ENCODE measurements at places on chromosomes 3 and 15.
A peak's percentile ranks its signal among the peaks of the same experiment; 100 is the strongest.

GRCh38 chr3:10173095-10173925 lies 8.6 kb downstream of the IRAK2 start:
- DNase-seq: no peak

- DNase-seq: no peak
These were observed 110.3 kb upstream of the KLF13 start for GRCh38 chr15:31216215-31216911.

GRCh38 chr15:36643551-36643950 lies 64.1 kb downstream of the CDIN1 start:
- no peak for DNase-seq

- no peak for DNase-seq
These were observed 50.2 kb downstream of the CRYBG3 start for GRCh38 chr3:97871801-97872524.

DNA sequence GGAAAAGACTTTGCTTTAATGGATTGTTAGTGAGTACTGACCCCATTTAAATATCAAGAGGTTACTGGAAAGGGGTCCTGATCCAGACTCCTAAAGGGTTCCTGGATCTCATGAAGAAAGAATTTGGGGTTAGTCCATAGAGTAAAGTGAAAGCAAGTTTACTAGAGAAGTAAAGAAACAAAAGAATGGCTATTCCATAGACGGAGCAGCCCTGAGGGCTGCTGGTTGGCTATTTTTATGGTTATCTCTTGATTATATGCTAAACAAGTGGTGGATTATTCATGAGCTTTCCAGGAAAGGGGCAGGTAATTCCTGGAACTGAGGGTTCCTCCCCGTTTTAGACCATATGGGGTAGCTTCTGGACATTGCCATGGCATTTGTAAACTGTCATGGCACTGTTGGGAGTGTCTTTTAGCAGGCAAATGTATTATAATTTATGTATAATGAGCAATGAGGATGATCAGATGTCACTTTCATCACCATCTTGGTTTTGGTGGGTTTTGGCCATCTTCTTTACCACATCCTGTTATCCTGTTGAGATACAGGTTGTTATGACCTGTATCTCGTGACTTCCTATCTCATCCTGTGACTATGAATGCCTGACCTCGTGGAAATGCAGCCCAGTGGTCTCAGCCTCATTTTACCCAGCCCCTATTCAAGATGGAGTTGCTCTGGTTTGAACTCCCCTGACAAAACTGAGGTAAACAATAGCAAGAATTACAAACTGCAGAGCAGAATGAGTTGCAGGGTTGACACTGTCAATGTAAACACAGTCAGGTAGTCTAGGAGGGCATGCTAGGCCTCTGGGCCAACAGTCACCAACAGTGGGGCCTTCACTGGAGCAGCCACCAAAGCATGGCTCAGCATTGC lies 10.3 kb upstream of the GPR160 start:
- no peak for DNase-seq

GRCh38 chr3:151890721-151891141 lies 17.3 kb downstream of the SUCNR1 start:
- no peak for DNase-seq

GRCh38 chr3:136869282-136869681 lies 7.3 kb downstream of the NCK1 start:
- DNase-seq: no peak

DNA sequence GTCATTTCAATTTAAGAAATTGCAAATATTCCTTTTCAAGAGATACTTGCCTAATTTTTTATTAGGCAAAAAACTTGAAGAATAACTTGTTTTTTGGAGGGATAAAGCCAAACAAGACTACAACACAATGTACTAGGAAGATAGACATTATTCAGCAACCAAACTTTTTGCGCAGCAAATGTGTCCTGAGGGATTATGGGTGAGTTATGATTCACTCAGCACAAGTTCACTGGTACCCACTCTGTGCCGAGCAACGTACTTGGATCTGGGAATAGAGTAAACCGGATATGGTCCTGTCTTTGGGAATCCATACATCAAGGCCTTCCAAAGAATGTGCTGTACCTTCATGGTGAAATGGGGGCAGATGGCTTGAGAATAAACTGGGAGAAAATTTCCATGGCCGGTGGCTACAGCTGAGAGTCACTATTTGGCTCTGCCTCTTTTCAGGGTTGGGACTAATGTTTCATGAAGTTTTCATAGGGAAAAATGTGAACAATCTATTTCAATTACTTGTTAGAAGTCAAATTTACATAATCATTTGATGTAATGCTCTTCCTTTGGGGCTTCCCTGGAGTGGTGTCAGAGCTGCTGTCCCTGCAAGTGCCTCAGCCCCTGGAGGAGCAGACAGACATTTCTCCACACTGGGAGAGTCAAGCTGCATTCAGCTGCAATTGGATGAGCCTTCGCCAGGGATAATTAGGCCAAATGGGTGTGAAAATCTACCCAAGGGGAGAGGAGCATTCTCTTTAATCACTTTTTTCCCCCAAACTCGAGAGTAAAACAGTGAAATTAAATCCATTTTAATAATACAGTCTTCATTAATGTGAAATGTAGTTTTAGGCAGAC lies 315.2 kb downstream of the CLSTN2 start:
- no peak for DNase-seq

DNA sequence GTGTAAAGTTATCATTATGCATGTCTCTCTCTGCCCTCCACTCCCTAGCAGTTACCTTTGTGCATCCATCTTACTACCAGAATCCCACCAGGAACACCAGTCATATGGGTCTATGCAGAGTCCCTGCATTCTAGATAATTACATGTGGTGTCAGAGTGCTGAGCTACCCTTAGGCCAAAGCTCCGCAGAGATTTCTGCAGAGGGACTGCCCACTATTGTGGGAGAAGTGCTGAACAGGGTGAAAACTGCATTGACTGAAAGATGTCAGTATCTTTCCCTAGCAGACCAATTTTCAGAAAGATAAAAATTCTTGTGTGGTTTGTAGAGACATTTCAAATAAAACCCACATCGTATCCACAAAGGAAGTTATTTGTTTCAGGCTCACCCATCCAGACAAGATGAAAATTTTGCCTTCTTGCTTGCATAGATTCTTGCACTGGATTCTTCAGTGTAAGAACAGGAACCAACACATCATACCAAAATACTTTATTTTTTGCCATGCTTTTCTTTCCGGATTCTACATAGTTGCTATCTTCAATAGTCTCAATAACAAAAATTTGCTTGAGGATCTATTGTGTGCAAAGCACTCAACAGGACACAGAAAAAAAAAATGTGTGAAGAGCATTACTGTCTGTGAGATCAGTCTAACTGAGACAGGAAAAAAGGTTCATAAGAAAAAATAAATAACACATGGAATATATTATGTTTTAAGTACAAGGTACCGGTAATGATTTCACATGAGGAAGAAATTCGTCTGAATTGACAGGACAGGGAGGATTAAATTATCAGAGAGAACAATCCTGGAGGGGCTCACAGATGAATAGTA lies 32.0 kb upstream of the CCDC80 start:
- DNase-seq: no peak

DNA sequence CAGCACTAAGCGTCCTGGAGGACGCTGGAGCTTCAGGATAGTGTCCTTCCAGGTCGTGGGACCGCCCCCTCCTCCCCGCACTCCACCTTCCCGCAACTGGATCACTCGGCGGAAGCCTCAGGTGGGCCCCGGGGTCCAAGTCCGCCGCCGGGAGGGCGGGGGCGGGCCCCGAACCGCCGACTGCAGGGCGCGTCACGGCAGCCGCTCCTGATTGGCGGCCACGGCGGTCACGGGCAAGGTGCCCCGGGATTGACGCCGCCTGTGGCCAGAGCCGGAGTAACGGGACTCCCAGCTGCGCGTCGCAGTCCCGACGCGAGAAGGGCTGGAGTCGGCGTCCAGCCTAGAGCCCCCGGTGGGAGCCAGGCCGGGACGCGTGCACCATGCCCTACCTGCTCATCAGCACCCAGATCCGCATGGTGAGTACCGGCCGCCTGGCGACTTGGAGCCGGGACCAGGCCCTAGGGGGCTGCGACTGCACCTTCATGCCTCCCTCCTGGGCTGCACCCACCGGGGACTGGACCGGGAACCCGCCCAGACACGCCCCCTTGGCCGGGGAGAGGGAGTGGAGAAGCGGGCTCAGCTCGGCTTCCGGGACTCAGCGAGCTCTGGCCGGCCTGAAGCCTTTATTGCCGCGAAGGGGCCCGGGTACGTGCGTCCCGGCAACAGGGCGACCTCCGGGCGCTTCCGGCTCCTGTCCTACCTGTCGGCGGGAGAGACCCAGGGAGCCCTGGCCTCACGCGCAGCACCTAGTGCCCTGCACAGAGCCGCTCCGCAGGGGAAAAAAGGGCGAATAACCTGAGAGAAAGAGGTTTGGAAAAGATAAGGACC lies at the start of gene GCHFR:
TSS of gene GCHFR (plus strand) at position 268 of the 828 bp plus-strand sequence. CDS start at position 381, 113 bp downstream.
- DNase-seq: peak; percentile 64

- DNase-seq: no peak
These were observed 20.9 kb downstream of the LINGO1 start for GRCh38 chr15:77611767-77612166.

DNA sequence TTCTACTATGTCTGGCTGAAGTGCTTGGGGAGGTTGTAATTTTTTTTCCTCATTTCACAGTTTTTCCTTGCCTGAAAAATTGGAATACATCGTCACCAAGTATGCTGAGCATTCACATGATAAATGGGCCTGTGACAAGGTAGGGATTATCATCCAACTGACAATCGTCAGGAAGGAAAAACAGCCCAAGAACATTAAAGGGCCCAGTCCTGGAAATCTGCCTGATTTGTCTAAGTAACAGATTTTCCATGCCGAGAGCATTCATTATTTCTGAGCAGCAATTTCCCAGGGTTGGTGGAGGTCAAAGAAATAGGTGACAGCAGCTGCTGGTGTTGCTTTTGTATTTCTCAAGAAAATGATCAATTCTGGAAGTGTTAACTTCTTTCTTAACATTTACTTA lies 226.0 kb upstream of the CHRM5 start:
- no peak for DNase-seq

- DNase-seq: no peak
These were observed 203.3 kb upstream of the AGTR1 start for GRCh38 chr3:148494451-148494850.

DNA sequence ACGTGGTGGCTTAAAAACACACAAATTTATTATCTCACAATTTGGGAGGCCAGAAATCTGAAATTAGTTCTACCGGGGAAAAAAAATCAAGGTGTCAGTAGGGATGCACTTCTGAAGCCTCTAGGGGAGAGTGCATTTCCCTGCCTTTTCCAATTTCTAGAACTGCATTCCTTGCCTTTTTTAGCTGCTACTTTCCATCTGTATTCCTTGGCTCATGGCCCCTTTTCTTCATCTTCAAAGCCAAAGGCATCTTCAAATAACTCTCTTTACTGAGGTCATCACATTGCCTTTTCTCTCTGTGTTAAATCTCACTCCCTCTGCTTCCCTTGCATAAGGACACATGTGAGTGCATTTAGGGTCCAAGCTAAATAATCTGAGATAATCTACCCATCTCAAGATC lies 69.5 kb upstream of the NEO1 start:
- no peak for DNase-seq

DNA sequence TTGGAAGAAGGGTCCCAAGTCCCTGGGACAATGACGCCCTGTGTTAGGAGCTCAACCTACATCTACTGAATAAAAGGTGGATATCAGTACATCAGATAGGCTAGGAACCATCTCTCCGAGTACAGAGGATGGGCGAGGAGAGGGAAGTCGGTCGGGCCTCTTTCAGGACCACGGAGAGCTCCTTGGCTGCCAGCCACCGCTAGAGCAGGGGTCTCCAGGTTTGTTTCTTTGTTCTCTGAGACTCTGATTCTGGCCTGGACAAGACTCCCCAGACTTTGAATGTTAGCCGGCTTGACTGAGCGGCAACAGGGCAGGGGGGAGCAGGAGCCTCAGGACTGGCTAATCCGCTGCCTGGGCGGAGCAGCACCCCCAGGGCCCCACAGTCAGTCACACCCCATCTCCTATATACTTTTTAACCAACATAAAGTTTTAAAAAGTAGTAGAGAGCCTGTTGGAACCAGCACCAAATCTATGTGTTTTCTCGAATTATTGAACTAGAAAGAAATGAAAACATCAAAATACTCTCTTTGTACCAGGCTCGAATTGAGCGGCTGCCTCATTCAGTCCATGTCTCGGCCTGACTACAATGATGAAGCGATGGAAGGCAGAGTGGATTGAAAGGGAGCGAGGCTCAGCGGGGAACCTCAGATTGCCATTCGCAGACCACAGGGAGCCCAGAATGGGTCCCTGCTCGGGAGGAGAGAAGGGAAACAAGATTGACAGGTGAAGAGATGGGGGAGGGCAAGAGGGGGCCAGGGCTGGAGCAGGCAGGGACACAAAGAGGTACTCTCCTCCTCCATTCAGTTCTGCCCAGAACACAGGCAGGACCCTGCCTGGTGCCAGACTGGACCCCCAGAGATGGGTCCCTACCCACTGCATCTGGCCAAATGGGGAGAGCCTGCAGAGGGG lies 131.6 kb downstream of the TPRA1 start:
- DNase-seq: peak; percentile 56

DNA sequence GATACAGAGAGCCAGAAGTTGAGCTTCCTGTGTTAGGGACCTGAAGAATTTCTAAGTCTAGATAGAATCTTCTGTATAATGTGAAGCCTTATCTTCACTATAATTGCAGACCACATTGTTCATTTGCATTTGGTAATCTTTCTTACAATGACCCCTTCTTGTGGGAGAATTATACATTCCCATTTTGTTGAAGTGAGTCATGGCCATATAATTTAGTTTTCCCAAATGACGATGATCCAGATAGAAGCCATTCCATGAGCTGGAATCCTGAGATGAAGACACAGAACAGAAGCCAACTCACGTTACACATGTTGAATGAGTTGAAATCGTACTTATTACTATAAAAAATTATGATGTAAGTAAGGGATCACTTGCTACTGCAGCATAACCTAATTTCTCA lies 187.8 kb downstream of the TUSC7 start:
- DNase-seq: no peak

DNA sequence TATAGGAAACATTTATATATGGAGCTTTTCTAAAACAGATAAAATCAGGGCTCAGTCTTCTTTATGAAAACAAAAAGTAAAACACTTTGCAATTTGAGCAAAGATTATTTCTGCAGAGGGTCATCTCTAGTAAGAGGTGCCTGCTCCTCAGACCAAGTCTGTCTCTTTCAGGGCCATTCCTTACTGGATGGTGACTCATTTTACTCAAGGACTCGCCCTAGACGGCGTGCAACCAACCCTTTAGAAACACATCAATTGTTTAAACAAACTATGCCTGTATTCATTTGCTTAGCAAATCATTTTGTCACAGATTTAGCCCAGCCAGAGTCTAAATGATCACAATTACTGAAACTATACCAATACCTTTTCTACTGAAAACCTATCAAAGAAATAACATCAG lies 242.8 kb upstream of the ICE2 start:
- no peak for DNase-seq

DNA sequence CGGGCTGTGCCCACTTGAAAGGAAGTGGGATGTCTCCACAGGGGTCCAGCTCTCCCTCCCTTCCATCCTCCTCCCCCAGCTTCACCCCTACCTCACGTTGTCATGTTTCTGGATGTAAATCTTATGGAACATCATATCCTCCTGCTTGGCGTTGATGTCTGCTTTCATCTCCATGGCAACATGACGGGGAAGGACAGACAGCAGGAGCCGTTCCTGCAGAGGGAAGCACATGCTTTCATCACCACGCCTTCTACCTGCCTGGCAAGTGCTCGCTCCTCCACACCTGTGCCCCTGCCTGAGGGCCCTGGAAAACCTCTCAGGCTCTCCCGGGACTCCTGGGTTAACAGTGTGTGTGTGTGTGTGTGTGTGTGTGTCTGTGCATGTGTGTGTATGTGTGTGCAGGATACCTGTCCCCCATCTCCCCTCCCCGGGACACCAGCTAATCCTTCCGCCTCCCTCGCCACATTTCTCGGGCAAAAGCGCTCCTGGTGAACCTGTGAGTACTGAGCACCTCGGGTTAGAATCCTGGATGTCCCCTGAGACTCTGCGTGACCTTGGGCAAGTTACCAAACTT lies 101.1 kb downstream of the ADCY5 start:
- DNase-seq: no peak

All from HEK293T (cell line).